Stimulated activated CD8-positive, alpha-beta memory T cell treated with anti-CD3 and anti-CD28 coated beads, Interleukin-15, amount 100 ng/mL, for 4 hours (primary cell): ENCODE measurements at places on chromosomes 16 and 17.

DNA sequence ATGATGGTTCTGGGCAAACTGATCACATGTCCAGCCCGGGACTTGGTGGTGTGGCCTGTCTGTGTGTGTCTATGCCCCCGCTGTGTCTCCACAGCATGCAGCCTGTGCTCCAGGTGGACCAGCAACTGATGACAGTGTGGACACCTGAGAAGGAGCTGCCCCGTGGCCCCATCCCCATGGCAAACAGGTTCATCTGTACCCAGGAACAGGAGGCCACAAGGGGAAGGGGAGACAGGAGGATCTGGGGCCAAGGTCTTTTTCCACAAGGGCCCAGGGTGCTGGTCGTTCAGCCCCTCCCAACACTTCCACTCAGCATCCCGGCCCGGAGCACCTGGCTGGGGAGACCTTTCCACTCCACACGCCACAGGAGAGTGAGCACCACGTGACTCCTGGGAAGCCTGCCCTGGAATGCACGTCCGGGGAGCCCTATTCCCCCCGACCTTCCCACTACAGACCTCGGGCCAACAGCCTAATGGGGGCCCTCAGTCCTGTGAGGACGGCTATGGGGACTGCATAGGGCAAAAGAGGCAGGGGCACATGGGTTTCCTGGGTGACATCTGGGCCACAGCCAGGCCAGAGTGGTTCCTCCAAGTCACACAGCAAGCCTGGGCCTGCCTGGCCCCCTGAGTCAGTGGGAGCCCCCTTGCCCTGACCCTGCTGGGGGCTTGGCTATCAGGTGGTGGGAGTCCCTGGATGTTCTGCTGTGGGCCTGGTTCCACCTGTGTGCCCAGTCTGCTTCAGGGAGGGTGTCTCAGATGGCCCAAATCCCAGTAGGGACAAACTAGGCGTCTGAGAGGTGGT is 20.8 kb upstream of the NXPH3 start:
- no peak for DNase-seq

DNA sequence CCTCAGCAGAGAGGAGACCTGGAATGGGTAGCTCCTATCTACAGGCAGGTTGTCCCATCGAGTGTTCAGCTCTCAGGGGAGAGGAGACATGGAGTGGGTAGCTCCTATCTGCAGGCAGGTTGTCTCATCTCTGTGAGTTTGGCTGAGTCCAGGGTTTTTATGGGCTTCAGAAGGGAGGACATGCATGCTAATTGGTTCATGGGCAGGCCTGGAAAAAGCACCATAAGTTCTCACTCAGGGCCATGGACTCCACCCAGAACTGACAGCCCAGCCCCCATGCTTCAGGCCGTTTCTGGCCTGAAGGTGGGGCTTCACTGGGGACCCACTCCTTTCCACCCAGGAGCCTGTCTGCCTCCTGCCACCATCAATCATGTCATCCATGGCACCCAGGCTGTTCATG is 84.0 kb downstream of the CYB561 start:
- DNase-seq, result no peak

DNA sequence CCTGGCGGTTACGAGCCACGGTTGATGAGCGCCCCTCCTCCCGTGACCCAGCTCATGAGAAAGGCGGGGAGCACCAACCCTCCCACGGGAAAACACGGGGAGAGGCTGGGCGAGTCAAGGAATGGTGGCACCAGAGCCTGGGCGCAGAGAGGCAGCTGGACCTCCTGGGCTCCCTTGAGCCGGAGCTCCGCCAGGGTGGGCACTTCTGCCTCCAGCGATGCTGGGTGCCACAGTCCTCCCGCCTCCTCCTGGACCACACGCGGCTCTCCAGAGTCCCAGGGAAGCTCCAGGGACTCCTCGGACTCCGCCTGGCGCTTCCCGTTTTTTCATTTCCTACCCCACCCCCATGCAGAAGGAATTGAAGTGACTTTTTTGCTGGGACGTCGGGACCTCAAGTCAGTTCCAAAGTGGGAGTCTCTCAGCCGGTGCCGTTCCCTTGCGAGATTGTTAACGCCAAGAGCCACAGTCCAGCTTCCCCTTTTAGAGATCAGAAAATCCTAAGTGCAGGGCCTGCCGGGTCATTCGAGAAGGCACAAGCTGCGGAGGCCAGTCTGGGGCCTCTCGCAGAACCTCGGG is 6.6 kb upstream of the CBX8 start:
- no peak for DNase-seq

- DNase-seq, result no peak
These were observed 11.8 kb downstream of the SLC9A5 start for GRCh38 chr16:67260426-67261063.

- DNase-seq, result no peak
These were observed 11.5 kb upstream of the PITPNA start for GRCh38 chr17:1573932-1574696.

GRCh38 chr17:81740395-81740961 is 28.4 kb downstream of the SLC25A10 start:
- DNase-seq, result no peak

- no peak for DNase-seq
These were observed 99.2 kb upstream of the CDYL2 start for GRCh38 chr16:80903616-80904015.

DNA sequence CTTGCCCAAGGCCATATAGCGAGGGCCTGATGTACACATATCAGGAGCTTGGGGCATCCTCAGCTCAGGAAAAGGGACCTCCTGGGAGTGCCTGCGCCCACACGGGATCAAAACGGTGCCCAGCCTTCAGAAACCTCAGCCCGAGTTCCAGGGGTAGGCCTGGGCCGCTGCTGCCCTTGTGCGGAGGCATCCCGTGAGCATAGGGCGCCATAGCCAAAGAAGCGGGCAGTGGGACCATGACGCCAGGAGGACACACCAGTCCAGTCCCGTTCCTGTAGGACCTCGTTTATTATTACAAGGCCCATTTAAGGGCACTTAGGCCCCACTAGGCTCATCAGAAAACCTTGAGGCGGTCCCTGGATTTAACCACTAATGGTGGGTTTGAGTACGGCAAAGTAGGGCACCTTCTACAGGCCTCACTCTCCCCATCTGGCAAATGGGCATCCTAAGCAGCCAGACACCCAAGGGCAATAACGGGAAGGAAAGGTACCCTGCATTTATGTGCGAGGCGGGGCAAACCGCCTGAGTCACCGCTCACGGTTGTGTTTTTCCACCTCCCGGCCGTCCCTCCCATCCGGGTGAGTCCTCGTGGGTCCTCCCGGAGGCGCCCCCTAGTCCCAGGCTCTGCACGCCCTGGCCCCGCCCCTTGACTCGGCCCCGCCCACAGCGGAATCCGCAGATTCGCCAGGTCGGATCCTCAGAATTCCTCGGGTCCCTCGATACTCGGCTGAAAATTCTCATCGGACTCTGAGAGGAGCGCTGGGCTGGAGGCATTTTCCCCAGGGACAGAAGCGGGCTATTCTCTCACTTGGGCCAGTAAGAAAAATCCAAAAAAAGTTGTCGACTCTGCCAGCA is 726 bp upstream of the SETD1A start:
- DNase-seq, result peak; percentile 86

GRCh38 chr17:76553178-76553908 is 13.5 kb downstream of the PRCD start:
- no peak for DNase-seq

DNA sequence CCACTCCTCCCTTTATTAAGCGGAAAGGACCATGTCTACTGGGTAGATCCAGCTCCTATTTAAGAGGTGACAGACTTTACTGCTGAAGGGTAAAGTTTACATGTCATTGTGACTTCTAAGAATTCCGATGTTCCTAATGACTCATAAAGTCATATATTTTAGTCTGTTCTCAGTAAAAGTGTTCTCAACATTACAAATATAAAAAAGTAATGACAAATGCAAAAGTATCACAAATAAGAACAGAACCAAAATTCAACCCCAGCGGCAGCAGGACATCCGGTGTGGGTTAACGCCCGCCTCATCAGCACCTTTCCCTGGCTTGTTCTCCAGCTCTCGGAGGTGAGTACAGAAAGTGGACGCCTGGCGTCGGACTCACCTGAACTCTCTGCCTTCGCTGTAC is 6.8 kb downstream of the AXIN1 start:
- no peak for DNase-seq

DNA sequence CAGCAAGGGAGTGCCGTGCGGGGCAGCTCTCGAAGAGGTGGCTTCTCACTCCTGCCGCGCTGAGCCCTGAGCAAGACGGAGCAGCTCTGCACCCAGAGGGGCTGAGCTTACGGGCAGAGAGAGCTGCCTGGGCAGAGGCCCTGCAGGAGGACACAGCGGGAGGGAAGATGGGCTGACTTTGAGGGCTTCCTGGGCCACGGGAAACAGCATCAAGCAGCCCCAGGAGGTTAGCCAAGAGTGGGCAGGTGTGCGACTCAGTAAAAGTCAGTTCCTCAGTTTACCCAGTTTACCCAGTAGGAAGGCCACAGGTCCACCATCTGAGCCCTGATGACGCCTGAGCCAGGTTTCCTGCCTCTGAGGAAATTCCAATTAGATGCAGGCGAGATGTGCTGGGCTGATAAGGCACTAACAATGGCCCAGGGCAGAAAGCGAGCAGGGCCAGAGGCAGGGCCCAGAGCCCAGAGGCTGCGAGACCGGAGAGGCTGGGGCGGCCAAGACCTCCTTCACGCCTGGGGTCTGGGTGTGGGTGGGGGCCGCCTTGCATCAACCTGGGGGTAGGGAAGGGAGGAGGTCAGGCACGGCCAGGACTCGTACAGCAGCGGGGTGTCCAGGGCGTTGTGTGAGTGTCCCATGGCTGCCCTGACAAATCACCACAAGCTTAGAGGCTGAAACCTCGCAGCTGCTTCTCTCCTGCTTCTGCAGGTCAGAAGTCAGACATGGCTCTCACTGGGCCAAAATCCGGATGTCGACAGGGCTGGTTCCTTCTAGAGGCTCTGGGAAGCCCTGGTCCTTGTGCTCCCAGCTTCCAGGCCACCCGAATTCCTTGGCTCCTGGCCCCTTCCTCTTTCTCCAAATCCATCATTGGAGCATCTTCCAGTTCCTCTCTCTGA is 32.0 kb upstream of the CIBAR2 start:
- no peak for DNase-seq

- peak; percentile 68 for DNase-seq
These were observed at the start of gene NMRAL1 for GRCh38 chr16:4474192-4474961. Gene NMRAL1 (minus strand): TSS chr16:4474625. CDS start chr16:4474132, 493 bp downstream.

GRCh38 chr17:3534881-3535252 is 22.7 kb downstream of the TRPV3 start:
- DNase-seq, result no peak
